ENCODE measurements at places on chromosomes 7 and 10.

- DNase-seq = no peak
These were observed 9.3 kb upstream of the SLC25A13 start for GRCh38 chr7:96331233-96331632.

GRCh38 chr10:90834326-90834725 is 23.5 kb downstream of the HTR7 start:
- DNase-seq = no peak

- no peak for DNase-seq
These were observed 57.2 kb downstream of the SLC16A12 start for GRCh38 chr10:89478085-89478738.

DNA sequence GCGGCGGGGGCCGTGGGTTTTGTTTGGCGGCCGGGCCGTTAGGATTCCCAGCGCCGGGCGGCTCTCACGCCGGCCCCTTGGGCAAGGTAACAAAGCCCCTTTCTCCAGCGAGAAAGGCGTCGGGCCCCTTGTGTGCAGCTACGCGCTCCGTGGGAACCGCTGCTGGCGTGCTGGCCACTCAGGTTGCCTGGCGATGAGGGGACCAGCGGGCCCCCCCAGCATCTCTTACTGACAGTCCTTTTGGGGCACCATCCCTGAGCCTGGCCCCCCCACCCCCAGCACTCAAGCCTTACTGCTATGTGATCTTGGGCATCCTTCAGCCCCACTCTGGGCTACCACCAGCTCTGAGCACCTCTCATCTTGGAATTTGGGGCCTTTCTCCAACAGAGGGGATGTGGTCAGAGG is 1.8 kb downstream of the LFNG start:
- no peak for DNase-seq

- no peak for DNase-seq
These were observed 4.8 kb downstream of the BAMBI start for GRCh38 chr10:28681928-28682750.

DNA sequence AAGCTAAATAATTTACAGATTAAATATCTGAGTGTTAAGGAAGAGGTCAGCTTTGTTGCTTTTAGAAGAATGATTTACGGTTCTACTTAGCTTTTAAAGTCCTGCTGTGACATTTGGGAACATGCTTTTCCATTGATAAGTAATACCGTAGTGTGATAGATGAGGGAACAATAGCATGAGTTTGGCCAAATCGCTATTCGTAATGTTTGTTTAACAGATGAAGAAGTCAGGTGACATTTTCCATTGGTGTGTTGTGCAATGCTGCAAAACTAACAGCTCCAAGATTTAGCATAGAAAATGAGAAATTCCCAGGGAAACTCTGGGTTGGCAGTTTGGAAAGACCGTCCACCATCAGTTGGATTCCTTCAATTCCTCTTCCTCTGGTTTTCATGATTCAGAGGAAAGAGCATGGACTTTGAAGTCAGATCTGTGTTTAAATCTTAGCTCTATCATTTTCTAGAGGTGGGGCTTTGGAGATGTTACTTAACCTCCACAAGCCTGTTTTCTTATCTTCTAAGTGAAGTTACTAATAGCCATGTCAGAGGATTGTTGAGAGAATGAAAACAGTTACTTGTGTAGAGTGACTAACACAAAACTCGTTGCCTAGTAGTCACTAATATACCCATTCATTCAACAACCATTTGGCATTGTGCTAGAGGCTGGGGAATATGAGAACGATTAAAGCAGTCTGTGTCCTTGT is 140.4 kb upstream of the BMPER start:
- DNase-seq = peak; percentile 42

- no peak for DNase-seq
These were observed 743 bp upstream of the POR start for GRCh38 chr7:75914169-75914654.

DNA sequence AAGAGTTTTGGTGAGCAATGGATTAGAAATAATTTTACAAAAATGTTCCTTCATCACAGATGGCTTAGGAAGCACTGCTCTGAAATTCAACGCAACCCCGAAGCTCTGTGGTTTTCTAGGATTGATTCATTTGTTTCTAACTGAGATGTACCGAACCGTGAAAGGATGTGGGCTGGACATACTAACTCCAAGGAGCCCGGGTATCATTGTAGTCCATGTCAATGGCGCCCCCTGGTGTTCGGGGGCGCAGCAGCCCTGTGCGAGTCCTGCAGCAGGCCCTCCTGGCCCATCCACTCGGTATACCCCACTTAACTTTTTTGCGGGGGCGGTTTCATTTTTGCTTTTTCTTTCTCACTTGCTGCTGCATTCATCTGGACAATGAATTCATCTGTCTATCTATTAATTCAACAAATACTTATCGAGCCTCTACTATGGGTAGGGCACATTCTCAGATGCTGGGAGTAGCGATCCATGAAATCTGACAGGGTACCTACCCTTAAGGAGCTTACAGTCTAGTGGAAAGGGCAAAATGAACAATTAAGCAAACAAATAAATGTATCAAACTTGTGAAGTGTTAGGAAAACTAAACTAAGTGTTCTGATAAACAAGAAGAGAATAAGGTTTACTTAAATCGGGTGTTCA is 25.2 kb upstream of the ITPRID1 start:
- DNase-seq = peak; percentile 63

GRCh38 chr7:2224491-2224928 is 8.2 kb downstream of the MAD1L1 start:
- DNase-seq = no peak

DNA sequence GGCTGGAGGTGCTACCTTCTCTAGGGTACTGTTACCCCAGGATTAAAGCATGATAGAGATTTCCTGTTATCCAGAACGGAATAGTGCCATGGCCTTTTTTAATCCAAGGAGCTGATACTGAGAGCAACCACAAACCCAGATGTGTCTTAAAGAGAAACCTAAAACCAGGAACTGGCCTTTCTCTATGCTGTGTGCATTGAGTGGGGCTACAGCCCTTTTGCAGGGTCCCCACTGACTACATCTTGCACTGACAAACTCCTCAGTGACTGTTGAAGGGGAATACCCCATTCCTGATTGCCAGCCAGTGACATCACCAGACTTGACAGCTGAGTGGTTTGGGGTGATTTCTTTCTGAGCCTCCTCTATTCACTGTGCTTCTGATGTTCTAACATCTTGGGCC is 81.9 kb upstream of the CAPZA2 start:
- DNase-seq = no peak

GRCh38 chr10:70296406-70296899 is 12.6 kb upstream of the NPFFR1 start:
- no peak for DNase-seq

DNA sequence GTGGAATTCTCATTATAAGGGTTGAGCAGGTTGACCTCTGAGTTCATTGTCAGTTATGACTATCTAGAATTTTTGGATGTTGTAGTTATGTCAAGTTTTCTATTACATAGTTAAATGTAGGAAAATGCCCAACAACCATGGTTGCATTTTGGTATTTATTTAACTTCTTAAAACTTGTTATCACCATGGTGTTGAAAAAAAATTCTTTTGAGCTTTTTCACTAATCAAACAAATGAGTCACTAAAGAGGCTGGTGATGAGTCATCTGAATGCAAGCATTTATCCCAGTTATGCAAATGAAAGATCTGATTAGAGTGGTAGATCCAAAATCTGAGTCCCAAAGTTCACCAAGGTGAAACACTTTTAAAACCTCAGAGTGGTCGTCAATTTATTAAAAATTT is 624.7 kb upstream of the IGFBP3 start:
- peak; percentile 52 for DNase-seq

DNA sequence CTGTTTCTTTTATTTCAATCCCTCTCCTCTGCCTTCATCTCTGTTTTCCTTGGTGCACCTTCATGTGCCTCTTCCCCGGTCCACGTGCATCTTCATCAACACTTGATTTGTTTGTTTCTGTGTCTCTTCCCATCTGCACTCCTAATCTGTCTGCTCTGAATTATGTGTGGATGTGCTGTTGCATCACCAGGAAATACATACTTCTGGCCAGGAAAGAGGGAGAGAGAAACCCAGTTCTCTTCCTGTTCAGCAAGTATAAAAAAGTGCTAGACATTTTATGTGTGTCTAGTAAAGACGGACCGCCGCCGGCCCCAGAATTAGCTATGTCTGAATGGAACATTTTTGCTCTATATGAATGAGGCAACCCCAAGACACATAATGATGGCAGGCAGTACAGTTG is 93.8 kb downstream of the CALD1 start:
- no peak for DNase-seq

DNA sequence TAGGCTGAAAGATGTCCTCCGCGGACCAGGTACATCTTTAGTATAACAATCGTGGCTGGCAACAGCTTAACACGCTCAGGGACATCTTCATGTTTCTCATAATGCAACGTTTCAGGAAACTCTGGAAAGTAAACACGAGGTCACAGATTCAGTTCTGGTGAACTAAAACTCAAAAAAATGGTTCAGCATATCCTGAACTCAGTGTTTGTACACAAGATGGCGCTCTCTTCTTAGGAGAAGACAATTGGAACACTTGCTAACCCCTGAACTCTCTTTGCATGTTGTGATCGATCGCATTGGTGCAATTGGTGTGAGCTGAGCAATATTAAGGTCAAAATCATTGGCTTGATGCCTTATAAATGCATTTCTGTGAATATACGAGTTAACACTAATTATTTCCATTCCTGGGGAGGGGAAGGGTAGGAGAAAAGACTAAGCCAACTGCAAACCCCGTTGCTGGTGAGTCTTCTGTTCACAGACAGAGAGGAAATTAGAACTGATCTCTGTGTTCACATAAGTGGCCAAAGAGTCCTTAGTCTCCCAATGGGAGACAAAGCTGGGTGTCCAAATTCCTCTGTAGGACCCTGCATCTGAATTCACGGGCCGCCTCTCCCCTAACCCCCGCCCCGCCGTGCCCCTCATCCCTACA is 52.6 kb upstream of the FAM180A start:
- peak; percentile 97 for DNase-seq

DNA sequence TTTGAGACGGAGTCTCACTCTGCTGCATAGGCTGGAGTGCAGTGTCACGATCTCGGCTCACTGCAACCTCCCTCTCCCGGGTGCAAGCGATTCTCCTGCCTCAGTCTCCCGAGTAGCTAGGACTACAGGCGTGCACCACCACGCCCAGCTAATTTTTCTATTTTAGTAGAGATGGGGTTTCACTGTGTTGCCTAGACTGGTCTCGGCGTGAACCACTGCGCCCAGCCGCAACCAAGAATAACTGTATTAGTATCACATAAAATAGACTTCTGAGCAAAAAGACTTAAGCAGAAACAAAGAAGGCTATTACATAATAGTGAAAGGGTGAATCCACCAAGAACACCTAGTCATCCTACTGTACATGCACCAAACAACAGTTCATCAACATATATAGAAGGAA is 67.6 kb upstream of the TFEC start:
- no peak for DNase-seq

- no peak for DNase-seq
These were observed 163.2 kb upstream of the MDFIC start for GRCh38 chr7:114758661-114759227.

GRCh38 chr7:44276571-44277221 is 48.7 kb downstream of the CAMK2B start:
- no peak for DNase-seq

DNA sequence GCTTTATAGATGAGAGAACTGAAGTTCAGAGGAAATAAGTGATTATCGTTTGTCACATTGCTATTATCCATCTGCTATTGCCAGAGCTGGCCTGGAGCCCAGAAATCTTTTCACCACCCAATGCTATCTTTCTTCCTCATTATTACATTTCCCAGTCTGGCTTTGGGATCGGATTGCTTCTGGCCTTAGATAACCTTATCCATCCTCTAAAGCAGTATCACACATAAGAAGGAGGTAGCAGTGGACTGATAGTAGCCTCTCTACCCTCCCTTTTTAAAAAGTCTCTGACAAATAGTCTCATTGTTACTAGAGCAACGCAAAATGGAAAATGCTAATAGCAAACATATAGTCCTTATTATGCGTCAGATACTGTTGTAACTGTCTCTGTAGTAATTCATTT is 1.3 kb upstream of the CLDN12 start:
- DNase-seq = peak; percentile 55

DNA sequence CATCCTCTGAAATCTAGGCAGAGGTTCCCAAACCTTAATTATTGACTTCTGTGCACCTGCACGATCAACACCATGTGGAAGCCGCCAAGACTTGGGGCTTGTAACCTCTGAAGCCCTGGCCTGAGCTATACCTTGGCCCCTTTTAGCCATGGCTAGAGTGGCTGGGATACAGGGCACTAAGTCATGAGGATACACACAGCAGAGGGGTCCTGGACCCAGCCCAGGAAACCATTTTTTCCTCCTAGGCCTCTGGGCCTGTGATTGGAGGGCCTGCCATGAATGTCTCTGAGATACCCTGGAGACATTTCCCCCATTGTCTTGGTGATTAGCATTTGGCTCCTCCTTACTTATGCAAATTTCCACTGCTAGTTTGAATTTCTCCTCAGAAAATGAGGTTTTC is 743.7 kb downstream of the PCDH15 start:
- no peak for DNase-seq

DNA sequence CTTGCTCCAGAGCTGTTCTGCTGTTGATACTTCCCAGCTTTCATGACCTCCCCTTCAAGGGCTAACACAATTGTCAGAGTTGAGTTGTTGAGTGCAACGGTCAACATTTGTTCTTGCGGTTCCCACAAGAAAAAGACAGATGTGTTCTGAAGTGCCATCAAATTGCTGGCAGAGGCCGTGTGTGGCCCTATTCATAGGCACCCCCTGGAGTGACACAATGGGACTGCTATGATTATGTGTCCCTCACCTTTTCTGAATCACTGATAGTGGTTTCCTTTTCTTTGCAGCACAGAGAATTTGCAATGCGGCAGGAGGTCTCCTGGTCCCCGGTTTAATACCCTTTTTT is 5.8 kb upstream of the IGFBP1 start:
- DNase-seq = no peak

GRCh38 chr10:32956365-32957197 is 1.4 kb downstream of the ITGB1 start:
- DNase-seq = no peak

DNA sequence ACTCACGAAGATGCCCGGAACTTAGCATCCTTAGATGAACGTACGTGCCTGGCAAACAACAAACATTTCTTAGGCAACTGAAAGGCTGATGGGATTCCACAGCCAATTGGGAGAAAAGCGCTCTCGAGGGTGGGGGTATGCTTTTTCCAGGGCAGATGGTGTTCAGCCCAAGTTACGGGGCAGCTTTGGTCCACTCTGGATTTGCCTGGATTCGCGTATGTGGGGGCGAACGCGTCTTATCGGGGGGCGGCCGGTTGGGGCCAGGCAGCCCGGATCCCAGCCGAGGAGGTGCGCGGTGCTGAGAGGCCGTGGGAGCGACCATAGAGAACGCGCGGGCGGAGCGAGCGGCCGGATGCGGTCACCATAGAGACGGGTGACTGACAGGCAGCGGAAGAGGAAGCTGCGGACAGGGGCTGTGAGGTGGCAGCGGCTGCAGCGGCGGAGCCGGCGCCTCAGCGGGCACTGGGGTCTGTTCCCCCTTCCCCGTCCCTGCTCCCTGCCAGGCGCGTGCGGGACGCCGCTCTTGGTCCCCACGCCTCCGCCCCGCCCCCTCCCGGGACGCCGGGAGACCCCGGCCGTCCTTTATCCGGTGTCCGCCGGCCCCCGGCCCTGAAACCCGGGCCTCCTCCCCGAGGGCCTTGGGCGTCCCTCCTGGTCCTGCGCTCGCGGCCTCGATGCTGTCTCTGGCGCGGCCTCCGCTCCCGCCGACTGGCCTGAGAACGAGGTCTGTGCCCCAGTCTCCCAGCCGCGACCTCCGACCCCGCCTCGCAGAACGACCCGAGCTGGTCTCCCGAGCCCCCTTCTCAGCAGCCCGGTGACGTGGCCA is at the start of gene CHPF2:
Gene CHPF2, plus strand, starts transcription at position 393 of the 826 bp plus-strand sequence. CDS start 1,529 bp downstream, outside the sequence.
- DNase-seq = peak; percentile 78

All from COLO829 (cell line).